ENCODE measurements at places on chromosomes 12 and 14.
A peak's percentile ranks its signal among the peaks of the same experiment; 100 is the strongest.

GRCh38 chr14:53744857-53745256 is 211.8 kb downstream of the BMP4 start:
- no peak for DNase-seq

DNA sequence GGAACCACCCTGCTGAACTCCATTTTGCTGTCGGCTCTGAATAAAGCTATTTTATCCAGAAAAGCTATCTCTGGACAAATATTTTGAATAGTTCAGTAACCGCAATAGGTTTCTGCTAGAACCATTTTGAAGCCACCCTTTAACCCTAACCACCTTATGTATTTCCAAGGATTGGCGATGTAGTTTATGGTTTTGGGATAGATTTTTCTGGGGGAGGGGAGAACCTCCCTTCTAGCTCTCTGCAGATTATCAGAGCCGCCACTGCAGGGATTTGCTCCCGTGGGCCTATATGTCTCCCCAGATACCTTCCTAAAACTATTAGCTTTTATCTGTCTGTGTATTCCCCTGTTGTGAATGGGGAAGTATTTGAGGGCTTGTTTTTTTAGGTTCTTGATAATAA is 1.8 kb upstream of the TUBA1B start:
- DNase-seq, result no peak

GRCh38 chr14:26846388-26846787 is 248.6 kb upstream of the NOVA1 start:
- no peak for DNase-seq

- DNase-seq, result no peak
These were observed 26.2 kb upstream of the CHPT1 start for GRCh38 chr12:101671157-101671791.

DNA sequence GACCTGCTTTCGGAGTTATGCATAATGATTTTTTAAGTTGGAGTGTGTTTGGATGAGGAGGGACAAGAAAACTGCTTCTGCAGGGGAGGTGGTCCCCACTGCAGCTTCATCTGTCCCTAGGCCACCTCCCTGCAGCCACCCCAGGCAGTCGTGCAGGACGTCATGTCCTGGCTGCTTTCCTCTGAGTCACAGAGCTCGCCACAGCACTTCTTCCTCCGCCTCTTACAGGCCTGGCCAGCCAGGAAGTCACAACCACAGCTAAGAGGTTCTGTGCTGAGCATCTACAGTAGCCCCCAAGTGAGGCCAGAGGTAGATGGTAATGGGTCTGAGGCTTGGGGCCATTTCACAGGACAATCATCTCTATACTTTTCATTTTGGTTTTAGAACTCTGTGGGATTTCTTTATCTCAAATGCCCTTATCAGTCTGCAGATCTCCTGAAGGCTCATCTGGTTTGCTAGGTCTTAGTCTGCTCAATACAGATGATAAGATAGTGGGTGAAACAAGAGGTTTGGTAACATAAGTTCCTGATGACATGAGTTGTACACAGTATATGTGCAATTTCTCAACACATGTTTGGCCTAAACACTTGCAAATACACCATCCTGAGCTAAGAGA is 106.4 kb downstream of the ARF6 start:
- DNase-seq, result no peak

GRCh38 chr12:88960213-88960878 is 380.1 kb upstream of the KITLG start:
- DNase-seq, result no peak

- no peak for DNase-seq
These were observed 148.7 kb downstream of the SLC16A7 start for GRCh38 chr12:59744564-59744963.

GRCh38 chr14:80867091-80867490 is 74.4 kb downstream of the CEP128 start:
- DNase-seq, result no peak

GRCh38 chr12:65958456-65958855 is 134.2 kb downstream of the HMGA2 start:
- DNase-seq, result no peak

- DNase-seq, result peak; percentile 25
These were observed 29.3 kb upstream of the ATF1 start for GRCh38 chr12:50734409-50735263.

- no peak for DNase-seq
These were observed 13.3 kb downstream of the IL22 start for GRCh38 chr12:68240079-68240478.

DNA sequence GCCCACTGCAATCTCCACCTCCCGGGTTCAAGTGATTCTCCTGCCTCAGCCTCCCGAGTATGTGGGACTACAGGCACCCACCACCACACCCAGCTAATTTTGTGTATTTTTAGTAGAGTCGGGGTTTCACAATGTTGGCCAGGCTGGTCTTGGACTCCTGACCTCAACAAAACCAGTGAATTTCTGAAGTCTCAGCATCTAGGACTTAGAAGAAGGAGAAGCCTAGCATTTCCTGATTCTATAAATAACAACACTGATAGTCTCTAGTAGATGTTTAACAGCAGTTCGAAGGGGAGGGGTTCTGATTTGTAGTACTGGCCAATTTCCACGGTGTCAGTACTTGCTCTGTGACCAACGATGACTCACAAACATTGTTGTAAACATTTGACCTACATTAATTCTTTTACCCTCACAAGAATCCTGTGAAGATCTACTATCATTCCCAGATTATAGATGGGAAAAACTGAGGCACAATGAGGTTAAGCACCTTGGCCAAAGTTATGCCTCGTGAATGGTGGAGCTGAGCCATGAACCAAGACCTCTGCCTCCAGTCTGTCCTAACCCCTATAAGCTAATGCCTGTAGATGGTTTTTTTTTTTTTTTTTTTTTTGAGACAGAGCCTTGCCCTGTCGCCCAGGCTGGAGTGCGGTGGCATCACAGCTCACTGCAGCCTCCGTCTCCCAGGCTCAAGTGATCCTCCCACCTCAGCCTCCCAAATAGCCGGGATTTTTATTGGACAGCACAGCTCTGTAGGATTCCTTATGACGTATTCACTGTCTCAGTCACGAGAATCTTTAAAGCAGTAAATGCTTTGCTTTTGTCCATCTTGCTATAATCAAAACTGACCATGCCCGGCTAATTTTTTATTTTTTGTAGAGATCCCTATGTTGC is 5.2 kb downstream of the P2RX4 start:
- no peak for DNase-seq

GRCh38 chr14:89531661-89532335 is 114.8 kb upstream of the FOXN3 start:
- no peak for DNase-seq

- no peak for DNase-seq
These were observed 16.1 kb upstream of the KRT8 start for GRCh38 chr12:52920937-52921336.

GRCh38 chr14:58731465-58732293 is 93.9 kb downstream of the DACT1 start:
- no peak for DNase-seq

- no peak for DNase-seq
These were observed 11.6 kb downstream of the CHST11 start for GRCh38 chr12:104468371-104468770.

DNA sequence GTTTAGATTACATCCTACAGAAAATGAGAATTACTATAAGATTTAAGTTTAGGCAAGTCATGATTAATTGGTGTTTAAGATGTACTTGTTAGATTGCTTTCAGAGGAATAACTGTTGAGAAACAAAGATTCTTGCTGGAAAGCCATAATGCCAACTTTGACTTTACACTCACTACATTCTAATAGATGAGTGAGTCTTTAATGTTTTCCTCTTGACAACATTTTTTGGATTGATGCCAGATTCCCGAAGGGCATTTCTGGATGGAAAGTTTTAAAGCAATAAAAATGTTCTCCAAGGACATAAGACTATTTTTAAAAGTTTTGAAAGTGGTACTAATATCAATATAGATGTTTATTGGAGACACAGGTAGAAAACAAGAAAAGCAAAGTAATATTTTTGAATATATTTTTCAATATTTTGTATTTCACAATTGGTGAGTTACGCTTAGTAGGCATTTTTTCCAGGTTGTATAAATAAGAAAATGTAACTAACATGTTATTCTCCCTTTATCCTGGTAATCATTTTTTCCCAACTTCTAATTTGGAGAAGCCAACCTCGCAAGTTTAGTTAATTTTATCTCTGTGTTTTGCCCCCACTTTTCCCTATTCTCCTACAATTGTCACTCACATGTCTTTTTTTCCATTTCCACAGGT is 307.3 kb downstream of the CEP128 start:
- DNase-seq, result no peak

DNA sequence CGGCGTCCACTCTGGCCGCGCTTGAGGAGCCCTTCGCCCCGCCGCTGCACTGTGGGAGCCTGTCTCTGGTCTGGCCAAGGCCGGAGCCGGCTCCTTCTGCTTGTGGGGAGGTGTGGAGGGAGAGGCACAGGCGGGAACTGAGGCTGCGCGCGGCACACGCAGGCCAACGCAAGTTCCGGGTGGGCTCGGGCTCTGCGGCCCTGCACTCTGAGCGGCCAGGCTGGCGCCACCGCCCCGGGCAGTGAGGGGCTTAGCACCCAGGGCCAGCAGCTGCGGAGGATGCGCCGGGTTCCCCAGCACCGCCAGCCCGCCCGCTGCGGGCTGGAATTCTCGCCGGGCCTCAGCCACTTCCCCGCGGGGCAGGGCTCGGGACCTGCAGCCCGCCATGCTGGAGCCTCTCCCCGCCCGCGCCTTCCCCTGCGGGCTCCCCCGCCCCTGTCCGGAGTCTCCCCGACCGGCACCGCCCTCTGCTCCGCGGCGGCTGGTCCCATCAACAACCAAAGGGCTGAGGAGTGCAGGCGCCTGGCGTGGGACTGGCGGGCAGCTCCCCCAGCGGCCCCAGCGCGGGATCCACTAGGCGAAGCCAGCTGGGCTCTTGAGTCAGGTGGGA is 921.2 kb upstream of the FOXG1 start:
- peak; percentile 6 for DNase-seq

- DNase-seq, result no peak
These were observed 437.9 kb downstream of the AACS start for GRCh38 chr12:125503128-125503527.

DNA sequence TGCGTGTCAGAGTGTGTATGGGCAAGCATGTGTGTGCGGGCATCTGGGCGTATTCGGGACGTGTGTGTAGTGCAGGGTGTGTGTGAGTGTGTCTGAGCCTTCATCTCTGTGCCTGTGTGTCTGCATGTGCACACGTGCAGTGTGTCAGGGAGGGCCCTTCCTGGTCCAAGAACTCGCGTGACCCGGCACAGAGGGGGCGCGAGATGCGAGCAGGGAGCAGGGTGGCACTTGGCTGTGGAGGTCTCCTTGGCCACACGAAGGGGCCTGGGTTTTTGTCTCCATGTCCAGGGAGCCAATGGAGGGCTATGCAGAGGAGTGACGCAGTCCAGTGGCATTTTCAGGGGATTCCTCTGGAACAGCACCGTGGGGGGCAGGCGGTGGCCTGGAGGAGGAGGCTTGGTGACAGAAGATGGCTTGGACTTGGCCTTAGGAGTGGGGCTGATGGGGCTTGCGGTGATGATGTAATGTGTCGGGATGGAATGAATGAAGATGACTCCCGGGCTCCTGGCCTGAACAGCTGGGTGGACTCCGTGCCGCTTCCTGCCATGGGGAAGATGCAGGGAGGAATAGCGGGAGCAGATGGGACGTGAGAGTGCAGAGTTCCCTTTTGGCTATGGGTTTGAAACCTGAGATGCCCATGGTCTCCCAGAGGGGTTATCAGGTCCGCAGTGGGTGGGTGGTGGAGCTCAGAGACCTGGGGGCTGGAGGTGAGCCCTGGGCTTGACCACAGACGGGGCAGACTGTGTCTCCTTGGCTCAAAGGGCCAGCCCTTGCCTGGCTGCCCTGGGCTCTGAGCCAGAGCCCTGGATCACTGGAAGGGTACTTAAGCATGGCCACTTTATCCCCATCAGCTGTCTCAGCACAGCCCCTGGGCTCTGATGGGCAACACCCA is 208.3 kb downstream of the PHETA1 start:
- no peak for DNase-seq

DNA sequence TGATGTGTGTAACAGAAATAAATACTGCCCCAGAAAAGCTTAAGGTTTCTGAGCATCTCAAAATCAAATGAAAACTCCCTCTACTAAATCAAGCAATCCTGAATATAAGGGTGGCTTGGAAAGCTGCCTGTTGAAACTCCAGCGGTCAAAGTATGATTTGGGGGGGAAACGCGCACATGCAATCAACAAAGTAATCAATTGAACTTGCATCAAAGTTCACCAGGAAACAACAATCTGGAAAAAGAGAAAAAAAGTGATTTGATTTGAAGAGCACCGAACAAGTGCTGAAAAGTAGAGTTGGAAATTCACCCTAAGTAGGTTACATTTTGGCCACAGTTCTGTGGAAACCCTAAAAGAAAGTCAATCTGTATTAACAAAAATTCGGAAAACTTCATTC is 700 bp downstream of the CNIH1 start:
- DNase-seq, result no peak

GRCh38 chr14:77338302-77338701 is 17.5 kb downstream of the GSTZ1 start:
- DNase-seq, result no peak

GRCh38 chr12:121182222-121182893 is 27.6 kb upstream of the P2RX4 start:
- DNase-seq, result no peak

GRCh38 chr14:68032154-68032553 is 212.6 kb downstream of the RAD51B start:
- no peak for DNase-seq

GRCh38 chr14:70714055-70714550 is 72.4 kb downstream of the TTC9 start:
- DNase-seq, result no peak

GRCh38 chr14:70664698-70665447 is 23.2 kb downstream of the TTC9 start:
- no peak for DNase-seq

GRCh38 chr14:96804895-96805294 is 7.7 kb downstream of the VRK1 start:
- no peak for DNase-seq

GRCh38 chr12:15227004-15227679 is 5.9 kb upstream of the RERG start:
- DNase-seq, result no peak

GRCh38 chr12:23756416-23756815 is 193.1 kb downstream of the SOX5 start:
- DNase-seq, result no peak

DNA sequence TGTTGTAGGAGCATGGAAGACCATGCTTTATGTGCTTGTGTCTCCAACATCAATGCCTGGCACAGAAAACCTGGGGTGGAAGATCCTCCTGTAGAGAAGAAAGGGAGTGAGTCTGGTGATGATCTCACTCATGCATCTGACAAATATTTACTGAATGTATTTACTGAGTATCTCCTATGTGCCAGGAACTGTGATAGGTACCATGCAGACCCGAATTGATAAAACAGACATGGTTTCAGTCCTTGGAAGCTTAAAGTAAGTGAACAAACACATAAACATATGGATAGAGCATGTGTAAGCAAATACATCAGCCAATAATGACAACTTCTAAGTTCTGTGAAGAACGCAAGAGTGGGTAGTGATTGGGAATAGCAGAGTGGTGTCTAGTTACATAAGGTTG is 117.0 kb upstream of the CCDC198 start:
- DNase-seq, result no peak

- DNase-seq, result no peak
These were observed 98.0 kb downstream of the BBS10 start for GRCh38 chr12:76250256-76250655.

- no peak for DNase-seq
These were observed 246.8 kb upstream of the AVPR1A start for GRCh38 chr12:63397807-63398206.

Measured in HuH-7.5 (cell line).